ENCODE measurements at places on chromosomes 7 and 10.

- H3K36me3 ChIP-seq = peaks cover 4% of the 10 kb centered on the region
- peaks cover 29% of the 10 kb centered on the region for H3K27me3 ChIP-seq
- no peak for DNase-seq
- no peak overlapping the region for H3K27ac ChIP-seq
- no peak overlapping the region for H3K4me3 ChIP-seq
- peaks cover 16% of the 10 kb centered on the region for H3K4me1 ChIP-seq
These were observed 16.6 kb upstream of the ITIH2 start for GRCh38 chr10:7686351-7687171.

DNA sequence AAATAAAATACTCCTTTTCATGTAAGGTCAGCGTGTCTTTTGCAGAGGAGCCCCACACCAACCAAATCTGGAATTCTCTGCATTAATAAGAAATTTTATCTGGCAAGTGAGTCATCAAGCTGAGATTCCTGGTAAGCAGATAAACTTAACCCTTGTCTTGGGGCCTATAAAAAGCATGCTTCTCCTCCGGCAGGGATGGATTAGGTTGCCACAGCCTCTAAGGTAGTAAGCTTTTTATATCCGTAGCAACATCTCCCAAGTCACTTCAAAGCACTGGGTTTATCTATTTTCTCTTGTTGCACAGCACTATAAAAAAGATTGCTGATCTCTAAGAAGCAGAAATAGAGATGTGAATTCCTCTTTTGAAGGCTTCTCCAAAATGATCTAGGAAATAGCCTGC, 202.8 kb upstream of the NOBOX start:
- H3K4me3 ChIP-seq = no peak overlapping the region
- DNase-seq = no peak
- H3K27ac ChIP-seq = no peak overlapping the region
- no peaks in the 10 kb centered on the region for H3K36me3 ChIP-seq
- H3K27me3 ChIP-seq = no peaks in the 10 kb centered on the region
- H3K4me1 ChIP-seq = no peaks in the 10 kb centered on the region

DNA sequence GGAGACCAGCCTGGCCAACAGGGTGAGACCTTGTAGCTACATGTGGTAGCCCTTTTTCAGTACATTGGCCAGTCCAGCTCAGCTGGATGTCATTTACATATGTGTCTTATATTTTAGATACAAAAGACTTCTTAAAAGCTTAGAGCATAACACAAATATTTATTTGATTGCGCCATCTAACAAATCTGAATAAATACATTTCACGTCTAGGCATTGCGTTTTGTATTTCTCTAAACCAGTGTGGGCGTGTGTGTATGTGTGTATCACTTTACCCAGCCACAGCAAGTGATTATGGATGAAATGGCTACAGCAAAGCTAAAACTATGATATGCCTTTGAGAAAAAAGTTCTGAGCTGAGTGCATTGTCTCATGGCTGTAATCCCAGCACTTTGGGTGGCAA, 14.0 kb downstream of the RABGEF1 start:
- no peaks in the 10 kb centered on the region for H3K27me3 ChIP-seq
- H3K27ac ChIP-seq = no peak overlapping the region
- peaks cover 34% of the 10 kb centered on the region for H3K4me1 ChIP-seq
- DNase-seq = no peak
- peaks cover 8% of the 10 kb centered on the region for H3K36me3 ChIP-seq
- no peak overlapping the region for H3K4me3 ChIP-seq

GRCh38 chr7:2063563-2064260, 169.0 kb downstream of the MAD1L1 start:
- no peak for DNase-seq
- peaks cover 7% of the 10 kb centered on the region for H3K4me1 ChIP-seq
- no peak overlapping the region for H3K4me3 ChIP-seq
- H3K36me3 ChIP-seq = peaks cover 11% of the 10 kb centered on the region

DNA sequence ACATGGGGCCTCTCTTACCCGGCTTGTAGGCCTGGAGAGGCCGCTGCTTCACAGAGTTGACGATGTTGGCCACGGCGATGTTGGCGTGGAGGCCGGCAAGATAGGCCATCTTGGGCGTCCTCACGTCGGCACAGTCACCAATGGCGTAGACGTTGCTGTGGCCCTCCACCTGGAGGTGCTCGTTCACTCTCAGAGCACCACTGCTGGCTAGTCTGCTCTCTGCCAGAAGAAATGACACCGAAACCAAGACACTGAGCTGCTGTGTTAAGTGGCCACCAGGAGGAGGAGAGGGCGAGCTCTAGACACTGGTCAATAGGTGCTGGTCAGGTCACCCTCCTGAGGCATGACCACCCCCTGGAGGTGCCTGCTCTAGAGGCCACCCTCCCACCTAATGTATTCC, 17.7 kb downstream of the AIFM2 start:
- H3K4me3 ChIP-seq = no peak overlapping the region
- no peaks in the 10 kb centered on the region for H3K36me3 ChIP-seq

DNA sequence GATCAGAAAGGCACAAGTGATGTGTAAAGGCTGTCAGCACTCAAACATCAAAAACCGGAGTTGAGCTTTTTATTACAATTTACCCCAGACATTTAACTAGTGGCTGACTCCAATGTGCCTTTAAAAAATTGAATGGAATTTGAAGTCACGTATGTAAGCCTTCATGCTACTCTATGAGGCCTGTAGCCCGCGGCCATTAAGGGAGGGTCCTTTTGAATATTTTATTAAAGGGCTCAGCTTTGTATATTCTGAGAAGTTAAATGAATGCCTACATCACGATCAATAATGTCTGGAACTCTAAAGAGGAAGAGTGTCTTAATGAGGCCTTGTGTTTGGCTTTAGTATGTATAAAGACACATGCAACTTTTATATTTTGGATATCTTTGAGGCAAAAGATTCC, 916.6 kb upstream of the CELF2 start:
- no peaks in the 10 kb centered on the region for H3K36me3 ChIP-seq
- no peak overlapping the region for H3K4me3 ChIP-seq
- DNase-seq = no peak
- H3K27ac ChIP-seq = no peak overlapping the region
- no peaks in the 10 kb centered on the region for H3K4me1 ChIP-seq

GRCh38 chr7:33307205-33307604, 177.8 kb downstream of the BBS9 start:
- H3K27me3 ChIP-seq = no peaks in the 10 kb centered on the region
- no peaks in the 10 kb centered on the region for H3K4me1 ChIP-seq
- no peak overlapping the region for H3K4me3 ChIP-seq
- no peaks in the 10 kb centered on the region for H3K36me3 ChIP-seq

DNA sequence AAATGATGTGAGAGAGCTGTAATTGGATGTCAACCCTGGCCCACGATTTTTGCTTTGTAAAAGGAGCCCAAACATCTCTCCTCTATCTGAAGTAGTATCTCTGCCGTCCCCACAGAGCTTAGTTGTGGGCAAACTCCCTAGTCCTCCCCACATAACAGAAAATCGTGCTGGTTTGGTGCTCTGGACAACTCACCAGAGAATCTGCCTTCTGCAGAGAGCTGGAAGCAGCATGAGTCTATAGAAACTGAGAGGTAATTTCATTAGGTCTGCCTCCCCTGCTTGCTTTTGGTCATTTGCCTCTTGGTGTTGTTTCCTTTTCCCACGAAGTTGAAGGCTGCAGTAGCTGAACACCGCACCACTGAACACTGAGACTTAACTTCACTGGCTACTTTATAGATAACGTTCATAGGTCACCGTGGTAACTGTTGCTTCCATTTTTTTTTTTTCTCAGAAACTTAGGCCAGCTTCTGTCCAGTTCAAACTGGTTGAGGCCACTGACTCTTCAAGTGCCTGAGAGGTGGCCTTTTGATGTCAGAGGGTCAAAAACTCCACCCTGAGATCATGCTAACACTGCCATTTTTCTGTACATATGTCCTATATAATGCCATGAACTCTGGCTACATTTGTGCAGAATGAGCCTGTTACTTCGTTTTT, 3.3 kb upstream of the CDCA7L start:
- H3K36me3 ChIP-seq = peaks cover 3% of the 10 kb centered on the region
- no peak for DNase-seq
- H3K27me3 ChIP-seq = peaks cover 16% of the 10 kb centered on the region
- peaks cover 38% of the 10 kb centered on the region for H3K4me1 ChIP-seq
- H3K27ac ChIP-seq = no peak overlapping the region

GRCh38 chr10:73837072-73837471, 25.7 kb upstream of the NDST2 start:
- peaks cover 17% of the 10 kb centered on the region for H3K36me3 ChIP-seq
- no peak overlapping the region for H3K4me3 ChIP-seq
- H3K27ac ChIP-seq = no peak overlapping the region

GRCh38 chr7:24903559-24903958, 76.4 kb downstream of the OSBPL3 start:
- peaks cover 55% of the 10 kb centered on the region for H3K4me1 ChIP-seq
- DNase-seq = no peak
- H3K27me3 ChIP-seq = no peaks in the 10 kb centered on the region
- H3K27ac ChIP-seq = no peak overlapping the region
- H3K36me3 ChIP-seq = peaks cover 20% of the 10 kb centered on the region

GRCh38 chr7:121761399-121761798, 111.6 kb upstream of the PTPRZ1 start:
- H3K36me3 ChIP-seq = no peaks in the 10 kb centered on the region
- H3K4me1 ChIP-seq = no peaks in the 10 kb centered on the region
- no peak overlapping the region for H3K27ac ChIP-seq
- no peak overlapping the region for H3K4me3 ChIP-seq
- no peaks in the 10 kb centered on the region for H3K27me3 ChIP-seq

DNA sequence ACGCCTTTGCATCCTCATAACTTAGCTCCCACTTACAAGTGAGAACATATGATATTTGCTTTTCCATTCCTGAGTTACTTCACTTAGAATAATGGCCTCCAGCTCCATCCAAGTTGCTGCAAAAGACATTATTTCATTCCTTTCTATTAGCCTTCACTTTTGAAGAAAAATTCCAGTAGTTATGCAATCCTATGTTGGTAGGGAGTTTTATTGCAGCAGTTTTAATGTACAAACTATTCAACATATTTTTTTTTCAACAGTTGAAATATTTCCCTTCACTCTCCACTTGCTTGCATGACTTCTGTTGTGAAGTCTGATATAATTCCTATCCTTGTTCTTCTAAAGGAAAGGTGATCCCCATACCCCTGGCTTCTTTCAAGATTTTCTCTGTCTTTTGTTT, 27.3 kb upstream of the ARHGAP22 start:
- H3K4me1 ChIP-seq = peaks cover 20% of the 10 kb centered on the region
- peaks cover 5% of the 10 kb centered on the region for H3K27me3 ChIP-seq

- H3K4me3 ChIP-seq = no peak overlapping the region
- no peak for DNase-seq
- H3K4me1 ChIP-seq = peaks cover 36% of the 10 kb centered on the region
- H3K27ac ChIP-seq = no peak overlapping the region
- H3K36me3 ChIP-seq = no peaks in the 10 kb centered on the region
- H3K27me3 ChIP-seq = no peaks in the 10 kb centered on the region
These were observed 85.0 kb upstream of the NAMPT start for GRCh38 chr7:106369816-106370215.
